ENCODE measurements at places on chromosomes 11 and 22.

DNA sequence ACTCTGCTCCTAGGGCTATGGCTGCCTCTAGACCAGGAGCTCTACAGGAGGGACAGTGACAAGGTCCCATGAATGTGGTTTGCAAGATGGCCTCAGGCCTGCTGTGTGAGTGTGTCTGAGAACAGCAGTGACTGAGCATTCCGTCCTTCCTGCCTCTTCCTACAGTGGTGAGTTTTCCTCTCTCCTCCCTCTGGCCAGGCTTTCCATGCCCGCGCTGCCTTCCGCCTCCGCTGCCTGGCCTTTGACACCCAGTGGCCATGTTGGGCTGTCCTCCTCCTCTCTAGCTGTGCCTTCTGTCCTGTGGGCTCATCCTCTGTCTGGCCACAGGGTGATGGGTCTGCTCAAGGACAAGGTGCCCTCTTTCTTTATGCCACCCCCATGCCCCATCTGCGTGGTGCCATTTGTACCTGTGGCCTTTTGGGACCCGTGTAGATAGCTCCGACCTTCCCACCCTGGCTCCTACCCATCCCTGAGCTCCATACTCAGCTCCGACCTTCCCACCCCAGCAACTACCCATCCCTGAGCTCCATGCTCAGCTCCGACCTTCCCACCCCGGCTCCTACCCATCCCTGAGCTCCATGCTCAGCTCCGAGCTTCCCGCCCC lies 970.4 kb downstream of the BRD1 start:
- no peak for DNase-seq

DNA sequence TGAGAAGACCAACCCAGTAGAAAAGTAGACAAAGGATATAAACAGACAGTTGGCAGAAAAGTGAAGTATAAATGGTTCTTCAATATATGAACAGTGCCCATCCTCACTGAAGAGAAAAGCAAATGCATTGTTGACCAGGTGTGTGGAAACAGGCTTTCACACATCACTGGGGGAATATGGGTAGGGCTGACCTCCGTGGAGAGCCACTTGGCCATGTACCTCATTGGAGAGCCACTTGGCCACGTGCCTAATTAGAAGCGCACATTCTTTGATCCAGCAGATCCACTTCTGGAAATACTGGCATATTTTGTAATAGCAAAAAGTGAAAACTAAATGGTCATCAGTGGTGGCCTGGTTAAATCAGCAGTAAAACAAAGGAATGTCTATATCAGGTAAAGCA lies 43.2 kb downstream of the PPP6R3 start:
- peak; percentile 44 for DNase-seq

DNA sequence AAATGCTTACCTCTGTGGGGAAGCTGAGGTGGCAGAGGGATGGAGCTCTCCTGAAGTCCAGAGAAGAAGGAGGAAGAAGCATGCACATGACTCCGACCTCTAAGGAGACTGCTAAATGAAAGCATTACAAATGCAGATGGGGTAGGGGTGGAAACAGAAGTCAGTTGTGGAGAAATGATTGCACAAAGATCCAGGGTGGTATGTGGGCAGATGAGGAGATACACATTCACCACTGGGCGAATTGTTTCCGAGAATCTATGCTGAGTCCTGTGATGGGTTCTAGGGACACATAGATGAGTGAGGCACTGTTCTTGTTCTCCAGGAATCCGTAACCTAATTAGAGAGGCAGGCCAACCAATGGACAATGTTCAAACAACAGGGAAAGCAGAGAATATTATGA lies 188.9 kb upstream of the ZBED5 start:
- no peak for DNase-seq

DNA sequence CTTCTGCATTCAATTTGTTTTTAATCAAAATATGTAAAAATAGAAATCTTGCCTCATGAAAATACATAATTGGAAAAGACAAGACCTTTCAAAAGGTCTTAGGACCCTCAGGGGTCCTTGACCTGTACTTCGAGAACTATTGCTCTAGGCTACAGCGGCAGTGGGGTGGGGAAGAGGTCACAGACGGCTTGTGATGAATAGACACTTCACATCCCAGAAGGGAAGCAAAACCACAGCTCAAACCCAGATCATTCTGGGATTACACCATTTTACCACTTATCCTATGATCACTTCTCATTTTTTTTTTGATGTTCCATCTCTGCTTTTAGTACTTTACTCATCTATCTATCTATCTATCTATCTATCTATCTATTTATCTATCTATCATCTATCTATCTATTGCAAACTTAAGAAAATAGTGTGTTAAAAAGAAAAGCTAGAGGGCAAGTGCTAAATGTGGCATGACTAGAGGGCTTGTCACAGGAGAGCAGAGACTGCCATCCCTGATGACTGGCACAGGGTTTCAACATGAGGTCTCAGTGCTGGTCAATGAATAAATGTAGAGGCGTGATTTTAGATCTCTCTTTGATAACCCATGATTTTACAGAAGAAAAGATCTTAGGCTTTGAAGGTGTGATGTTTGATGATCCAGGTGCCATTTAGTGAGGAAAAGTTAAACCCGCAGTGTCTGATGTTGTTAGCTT lies 37.1 kb downstream of the RNF141 start:
- DNase-seq: peak; percentile 84

GRCh38 chr11:10913075-10913474 lies 55.2 kb upstream of the ZBED5 start:
- DNase-seq: no peak

GRCh38 chr11:48041877-48042695 lies 61.7 kb downstream of the PTPRJ start:
- no peak for DNase-seq

DNA sequence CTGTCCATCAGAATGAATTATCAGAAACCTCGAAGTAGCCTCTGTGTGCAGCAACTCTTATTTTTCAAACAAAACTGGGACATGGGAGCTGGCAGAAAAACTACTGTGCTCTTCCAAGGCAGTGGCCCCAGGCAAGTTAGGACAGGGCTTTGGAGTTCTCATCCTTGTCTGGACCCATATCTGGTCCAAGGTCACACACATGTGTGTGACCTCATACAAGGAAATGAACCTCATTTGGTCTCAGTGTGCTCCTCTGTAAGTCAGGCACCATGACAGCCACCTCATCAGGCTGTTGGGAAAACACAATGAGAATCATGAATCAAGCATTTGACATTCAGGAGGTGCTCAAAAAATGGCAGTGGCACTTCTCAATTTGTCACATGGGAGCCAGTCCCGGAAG lies 25.8 kb downstream of the LARGE1 start:
- DNase-seq: no peak

GRCh38 chr22:28799606-28800307 lies 612 bp downstream of the XBP1 start:
- DNase-seq: peak; percentile 40

DNA sequence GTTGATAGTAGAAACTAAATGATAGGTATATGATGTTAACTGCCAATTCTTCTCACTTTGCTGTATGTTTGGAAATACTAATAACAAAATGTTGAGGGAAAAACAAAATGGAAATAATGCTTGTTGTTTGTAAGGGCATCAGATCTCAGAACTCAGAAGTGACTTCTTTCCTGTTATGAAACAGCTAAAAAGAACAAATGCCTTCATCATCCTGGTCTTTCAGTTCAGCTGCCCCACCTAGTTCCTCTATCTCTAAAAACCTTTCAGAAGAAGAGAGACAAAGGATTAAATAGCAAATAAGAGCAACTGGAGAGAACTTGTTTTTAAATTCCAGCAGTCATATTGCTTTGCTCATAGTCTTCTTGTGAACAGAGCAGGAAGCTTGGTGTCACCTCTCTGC lies 345.3 kb upstream of the NCAM1 start:
- no peak for DNase-seq
